ENCODE measurements at places on chromosomes 5 and 9.

GRCh38 chr9:22142671-22143070 is 133.6 kb upstream of the CDKN2B start:
- no peak for DNase-seq

GRCh38 chr5:97062046-97062445 is 80.4 kb downstream of the LIX1 start:
- no peak for DNase-seq

DNA sequence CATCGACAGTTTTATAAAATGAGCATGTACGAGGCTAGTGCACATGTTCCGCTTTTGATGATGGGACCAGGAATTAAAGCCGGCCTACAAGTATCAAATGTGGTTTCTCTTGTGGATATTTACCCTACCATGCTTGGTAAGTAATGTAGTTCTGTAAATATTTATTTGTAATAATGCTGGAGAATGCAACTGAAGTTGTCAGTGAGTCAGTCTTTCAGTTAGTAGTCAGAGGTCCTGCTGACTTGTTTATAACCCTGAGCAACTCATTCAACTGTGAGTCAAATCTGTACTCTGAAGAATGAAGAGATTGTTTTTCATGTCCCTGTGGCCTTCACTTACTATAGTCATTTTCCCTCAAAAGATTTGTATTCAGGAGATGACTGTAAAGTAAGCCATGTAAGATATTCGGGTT is 28.4 kb upstream of the GPR150 start:
- no peak for DNase-seq

DNA sequence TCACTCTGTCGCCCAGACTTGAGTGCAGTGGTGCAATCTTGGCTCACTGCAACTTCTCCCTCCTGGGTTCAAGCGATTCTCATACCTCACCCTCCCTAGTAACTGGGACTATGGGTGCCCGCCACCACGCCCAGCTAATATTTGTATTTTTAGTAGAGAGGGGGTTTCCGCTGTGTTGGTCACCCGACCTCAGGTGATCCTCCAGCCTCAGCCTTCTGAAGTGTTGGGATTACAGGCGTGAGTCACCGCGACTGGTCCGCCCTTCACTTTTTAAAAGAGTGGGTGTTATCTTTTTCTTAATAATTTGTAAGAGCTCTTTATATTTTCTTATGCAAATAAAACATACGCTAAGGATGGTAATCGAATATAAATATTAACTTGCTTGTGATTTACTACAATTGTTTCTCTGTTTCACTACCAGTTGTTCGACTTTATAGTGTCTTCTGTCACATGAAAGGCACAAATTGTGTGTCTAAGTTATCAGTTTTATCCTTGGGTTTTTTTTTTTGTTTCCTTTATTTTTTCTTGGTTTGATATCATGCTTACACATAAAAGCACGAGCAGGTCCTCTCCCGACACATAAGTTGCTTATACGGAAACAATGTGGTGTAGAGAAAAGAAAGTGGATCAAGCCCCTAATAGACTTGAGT is 1.9 kb upstream of the GPBP1 start:
- peak; percentile 71 for DNase-seq

DNA sequence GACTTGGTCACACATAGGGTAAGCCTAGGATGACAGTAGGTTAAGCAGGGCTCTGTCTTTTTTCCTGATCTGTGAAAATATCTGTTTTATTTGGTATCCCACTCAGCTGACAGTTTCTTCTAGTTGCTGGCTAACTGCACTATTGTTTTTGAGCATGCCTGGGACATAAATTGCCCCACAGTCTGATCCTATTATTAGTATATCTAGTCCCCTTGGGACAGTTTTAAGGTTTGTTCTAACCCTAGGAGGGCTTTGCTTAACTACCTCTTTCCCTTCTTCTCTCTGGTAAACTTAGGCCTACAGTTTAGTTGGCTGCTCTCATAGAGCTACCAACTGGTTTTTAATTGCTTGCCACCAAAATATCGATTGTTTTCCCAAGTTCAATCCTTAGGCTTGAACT is 446.6 kb downstream of the ARHGEF28 start:
- no peak for DNase-seq

- DNase-seq: peak; percentile 17
These were observed at the start of gene FOXI1 for GRCh38 chr5:170105642-170106611. TSS of gene FOXI1 (plus strand) at chr5:170105897. CDS start at chr5:170105958, 61 bp downstream.

DNA sequence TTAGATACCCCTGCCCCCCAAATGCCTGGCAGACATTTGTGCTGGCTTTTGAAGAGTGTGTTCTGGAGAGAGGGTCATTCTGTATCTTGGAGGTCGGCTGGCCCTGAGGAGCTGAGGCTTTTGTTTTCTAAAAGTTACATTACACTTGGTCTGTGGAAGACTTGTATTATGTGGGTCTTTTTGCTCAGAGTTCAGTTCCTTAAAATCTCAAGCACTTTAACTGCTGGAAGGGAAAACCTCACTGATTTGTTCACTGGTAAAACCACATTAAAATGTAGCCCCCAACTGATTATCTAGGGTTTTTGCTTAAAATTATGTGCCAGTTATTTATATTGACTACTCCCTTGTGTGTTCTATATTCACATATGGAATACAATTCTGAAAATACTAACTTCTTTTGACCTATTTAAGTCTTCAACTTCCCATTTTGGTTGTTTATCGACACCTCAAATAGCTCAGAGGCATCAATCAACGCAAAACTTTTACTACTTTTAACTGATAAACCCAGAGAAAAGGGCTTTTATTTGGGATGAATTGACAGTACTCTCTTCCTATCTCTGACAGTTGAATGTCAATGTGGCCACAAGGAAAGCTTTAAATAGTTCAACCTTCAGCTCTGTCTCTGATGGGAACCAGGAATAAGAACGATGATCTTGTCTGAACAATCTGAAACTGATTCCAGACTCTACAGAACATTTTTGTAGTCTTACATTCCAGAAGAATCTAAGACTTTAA is 54.0 kb upstream of the MAP3K1 start:
- no peak for DNase-seq

DNA sequence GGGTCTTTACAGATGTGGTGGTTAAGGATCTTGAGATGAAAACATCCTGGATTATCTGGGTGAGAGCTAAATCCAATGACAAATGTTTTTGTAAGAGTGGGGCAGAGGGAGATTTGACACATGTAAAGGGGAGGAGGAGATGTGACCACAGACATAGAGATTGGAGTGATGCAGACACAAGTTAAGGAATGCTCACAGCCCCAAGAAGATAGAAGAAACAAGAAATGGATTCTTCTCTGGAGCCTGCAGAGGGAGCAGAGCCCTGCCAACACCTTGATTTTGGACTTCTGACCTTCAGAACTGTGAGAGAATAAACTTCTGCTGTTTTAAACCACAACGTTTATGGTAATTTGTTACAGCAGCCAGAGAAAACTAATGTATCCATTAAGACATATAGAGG is 21.7 kb downstream of the ITGA2 start:
- DNase-seq: no peak

DNA sequence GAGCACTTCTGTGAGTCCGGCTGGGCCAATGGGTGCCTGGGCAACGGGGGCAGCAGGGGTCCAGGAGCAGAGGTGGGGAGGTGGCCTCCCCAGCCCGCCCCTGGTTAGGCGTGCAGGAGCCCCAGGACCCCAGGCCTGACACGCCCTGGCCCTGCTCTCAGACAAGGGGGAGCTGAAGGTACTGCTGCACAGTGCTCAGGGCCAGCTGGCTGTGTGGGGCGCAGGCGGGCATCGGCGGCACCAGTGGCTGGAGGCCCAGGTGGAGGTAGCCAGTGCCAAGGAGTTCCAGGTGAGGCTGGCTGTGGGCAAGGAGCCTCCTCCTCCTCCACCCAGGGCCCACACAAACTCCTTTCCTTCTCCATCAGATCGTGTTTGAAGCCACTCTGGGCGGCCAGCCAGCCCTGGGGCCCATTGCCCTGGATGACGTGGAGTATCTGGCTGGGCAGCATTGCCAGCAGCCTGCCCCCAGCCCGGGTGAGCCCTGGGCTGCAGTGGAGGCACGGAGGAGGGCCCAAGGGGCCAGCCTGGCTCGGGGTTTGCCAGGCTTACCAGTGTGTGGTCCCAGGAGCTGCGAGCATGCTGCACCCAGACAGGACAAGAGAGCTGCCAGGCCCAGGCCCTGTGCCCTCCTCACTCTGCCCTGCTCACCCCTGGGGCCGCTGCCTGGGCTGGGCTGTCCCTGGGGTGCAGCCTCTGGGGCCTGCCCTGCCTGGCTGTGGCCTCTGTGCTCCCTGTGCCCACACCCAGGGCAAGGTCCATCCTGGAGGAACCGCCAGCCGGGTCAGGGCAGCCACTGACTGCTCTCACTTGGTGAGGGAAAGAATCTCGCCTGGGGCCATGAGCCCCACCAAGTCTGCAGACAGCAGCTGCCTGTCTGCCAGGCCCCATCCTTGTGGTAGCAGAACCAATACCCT is 7.0 kb downstream of the MAMDC4 start:
- DNase-seq: peak; percentile 51

DNA sequence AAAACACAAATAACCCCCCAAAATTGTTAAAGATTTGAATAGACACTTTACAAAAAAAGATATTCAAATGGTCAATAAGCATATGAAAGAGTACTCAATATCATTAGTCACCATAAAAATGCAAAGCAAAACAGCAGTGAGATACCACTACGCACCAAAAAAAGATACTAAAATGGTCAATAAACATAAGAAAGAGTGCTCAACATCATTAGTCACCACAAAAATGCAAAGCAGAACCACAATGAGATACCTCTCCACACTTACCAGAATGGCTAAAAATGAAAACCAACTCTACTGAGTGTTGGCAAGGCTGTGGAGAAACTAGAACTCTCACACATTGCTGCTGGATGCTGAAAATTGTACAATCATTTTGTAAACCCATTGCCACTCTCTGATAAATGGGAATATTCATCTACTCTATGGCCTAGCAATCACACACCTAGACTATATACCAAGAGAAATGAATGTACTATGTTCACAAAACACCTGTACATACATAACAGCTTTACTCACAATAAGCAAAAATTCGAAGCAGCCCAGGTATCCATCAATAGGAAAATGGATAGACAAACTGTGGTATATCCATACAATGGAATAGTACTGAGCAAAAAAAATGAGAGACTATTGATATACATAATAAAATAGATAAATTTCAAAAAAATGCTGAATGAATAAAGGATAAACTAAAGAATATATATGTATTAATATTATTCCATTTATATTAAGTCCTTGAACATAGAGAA is 205.0 kb upstream of the DAPK1 start:
- no peak for DNase-seq

- no peak for DNase-seq
These were observed 364 bp downstream of the RPS6 start for GRCh38 chr9:19379697-19380046.

- peak; percentile 38 for DNase-seq
These were observed 308.5 kb downstream of the ARRDC3 start for GRCh38 chr5:91074615-91075014.

DNA sequence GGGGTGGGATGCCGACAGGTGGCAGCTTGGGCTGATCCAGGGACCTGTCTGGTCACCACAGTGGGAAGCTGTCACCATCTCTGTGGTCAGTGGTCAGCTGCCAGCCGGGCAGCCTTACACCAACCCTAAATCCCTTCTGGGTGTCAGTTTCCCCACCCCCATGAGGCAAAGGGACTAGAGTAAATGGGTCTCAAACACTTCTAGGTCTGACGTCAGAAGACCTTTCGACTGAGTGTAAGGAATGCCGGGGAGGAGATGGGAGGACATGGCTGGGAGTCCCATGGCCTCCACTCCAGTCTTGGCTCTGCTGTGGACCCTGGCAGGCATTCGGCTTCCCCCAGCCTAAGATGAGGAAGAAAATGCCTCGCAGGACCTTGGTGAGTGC is 40.3 kb upstream of the SLC25A51 start:
- no peak for DNase-seq

GRCh38 chr5:79699763-79700400 is 10.2 kb downstream of the CMYA5 start:
- peak; percentile 51 for DNase-seq

DNA sequence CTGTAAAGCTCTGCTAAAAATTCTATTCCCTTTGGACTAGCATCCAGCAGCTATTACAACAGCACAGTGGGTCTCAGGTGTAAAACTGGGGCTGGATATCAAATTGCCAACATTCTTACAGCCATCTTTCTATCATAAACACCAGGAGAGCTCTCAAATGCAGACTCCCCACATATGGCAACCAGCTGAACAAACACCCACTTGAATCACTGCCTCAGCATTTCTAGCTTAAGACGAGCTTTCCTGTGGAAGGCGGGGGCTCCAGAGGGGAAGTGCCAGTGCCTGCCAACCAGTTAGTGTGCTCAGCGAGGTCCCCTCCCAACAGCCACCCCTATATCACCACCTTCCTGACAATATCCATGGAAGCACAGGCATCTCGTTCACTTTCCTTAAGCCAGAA is 62.2 kb downstream of the IPPK start:
- no peak for DNase-seq

DNA sequence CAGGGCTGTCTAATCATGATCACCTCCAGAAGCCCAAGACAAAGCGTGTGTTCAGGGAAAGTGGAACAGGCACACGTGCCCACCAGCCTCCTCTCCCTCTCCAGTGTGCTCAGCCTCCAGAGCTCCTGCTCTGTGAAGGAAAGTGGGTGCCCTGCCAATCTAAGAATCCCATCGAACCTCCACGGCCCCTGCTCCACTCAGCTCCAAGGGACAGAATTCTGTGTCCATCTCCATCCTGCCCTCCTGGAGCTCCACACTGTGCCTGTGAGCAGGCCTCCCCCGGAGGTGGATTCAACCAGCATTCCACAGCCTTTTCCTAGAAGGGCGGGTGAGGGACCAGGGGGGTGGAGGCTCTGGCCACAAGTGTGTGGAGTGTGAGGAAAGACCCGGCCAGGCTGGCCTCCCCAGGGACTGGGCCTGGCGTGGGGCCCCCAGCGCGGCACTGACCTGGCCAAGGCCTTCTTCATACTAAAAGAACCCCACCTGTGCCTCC is 6.0 kb downstream of the EEIG1 start:
- DNase-seq: no peak

DNA sequence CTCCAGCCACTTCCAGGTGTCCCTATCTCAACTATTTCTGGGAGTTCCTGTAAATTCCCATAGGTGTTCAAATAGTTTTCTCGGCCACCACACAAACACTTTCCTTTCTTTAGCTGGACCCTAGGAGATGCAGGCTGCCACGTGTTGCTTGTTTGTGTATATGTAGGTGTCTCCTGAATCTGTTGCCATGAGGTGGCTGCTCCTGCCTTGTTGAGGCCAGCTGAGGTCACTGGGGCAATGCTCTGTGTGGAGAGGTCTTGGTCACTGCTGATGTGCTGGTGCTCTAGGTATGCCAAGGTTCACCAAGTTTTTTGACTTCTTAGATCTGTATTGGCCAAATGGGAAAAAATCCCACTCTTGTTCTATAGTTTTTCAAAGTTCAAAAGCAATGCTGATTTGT is 132.5 kb upstream of the CHD1 start:
- DNase-seq: no peak

DNA sequence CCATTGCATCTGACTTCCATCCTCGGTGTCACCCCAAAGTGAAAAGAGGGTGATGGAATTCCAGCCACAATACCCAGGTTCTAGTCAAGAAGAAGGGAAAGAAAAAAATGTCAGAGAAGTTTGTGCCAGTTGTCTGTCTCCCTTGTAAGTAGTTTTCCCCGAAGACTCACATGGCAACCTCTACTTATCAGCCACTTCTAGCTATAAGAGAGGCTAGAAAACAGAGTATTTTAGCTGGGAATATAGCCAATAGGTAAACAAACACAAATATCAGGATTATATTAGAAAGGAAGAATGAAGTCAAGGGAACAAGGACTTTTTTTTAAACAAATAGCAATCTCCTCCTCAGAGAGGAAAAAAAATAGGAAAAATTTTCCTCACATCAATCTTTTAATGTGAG is 12.2 kb upstream of the ISL1 start:
- no peak for DNase-seq

GRCh38 chr5:124420952-124421351 is 325.5 kb downstream of the ZNF608 start:
- no peak for DNase-seq
